ENCODE measurements at places on chromosomes 2 and 18.

- DNase-seq: no peak
These were observed 90.1 kb downstream of the LBH start for GRCh38 chr2:30321466-30321865.

- DNase-seq: no peak
These were observed 52.3 kb downstream of the TFCP2L1 start for GRCh38 chr2:121232626-121233265.

DNA sequence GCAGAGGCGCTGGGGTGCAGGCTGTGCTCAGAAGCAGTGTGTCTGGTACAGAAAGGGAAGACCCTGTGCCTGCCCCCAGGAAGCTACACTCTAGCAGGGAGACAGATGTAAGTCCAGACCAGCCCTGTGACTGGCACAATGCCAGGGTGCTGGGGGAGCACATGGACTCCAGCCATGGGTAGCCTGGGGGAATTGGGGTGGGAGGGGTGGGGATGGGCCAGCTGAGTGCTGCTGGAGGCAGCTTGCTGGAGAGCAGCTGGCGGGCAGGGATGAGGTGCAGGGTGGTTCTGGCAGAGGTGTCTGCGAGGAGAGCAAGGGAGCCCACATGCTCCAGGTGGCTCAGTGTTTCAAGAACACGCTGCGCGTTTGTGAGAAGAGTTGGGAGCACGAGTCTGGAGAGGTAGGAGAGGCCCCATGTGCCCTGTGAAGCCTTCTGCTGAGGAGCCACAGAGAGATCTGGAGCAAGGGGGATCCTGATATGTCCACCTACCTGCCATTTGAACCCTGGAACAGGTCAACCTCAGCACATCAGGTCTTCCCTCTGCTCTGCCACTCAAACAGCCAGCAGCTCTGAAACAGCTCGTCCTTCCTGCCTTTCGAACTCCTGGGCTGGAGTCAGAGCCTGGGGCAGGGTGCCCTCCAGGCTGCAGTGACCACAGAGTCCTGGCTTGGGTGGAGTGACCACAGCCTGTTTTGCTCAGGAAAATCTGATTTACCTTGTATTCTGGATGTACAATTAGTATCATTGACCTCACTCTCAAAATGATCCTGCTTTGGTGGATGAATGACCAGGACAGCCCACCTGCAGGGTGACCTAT, 15.1 kb downstream of the ALLC start:
- no peak for DNase-seq

DNA sequence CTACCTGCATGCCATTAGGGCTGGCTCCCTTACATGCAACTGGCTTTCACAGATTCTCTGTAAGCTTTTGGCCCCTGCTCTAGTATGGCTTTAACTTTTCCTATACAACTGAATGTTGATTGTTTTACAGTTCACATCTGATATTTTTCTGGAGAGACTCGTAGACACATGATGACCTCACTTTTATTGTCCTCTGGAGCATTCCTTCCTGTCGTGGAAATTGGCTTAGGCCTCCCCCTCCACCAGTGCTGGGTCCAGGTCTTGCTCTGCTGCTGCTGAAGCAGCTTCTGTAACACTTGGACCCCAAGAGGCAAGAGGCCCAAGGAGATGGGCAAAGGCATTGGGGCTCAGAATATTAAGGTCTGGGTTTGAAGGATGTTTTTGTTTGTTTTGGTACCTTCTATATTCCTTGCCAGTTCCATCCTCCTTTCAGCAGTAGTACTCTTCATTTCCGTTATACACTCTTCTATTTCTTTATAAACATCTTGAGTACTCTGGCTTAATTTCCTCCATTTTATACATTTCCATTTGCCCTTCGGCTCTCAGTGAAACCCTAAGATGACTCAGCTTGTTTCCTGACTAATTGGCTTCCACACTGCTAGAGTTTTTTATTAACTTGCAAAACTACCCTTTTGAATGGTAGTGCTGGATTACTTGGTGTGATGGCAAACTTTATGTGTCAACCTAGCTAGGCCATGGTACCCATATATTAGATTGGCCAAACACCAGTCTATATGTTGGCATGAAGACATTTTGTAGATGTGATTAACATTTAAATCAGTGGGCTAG, 219.8 kb downstream of the CDCA7 start:
- no peak for DNase-seq

- no peak for DNase-seq
These were observed 178.7 kb downstream of the PDE11A start for GRCh38 chr2:177893880-177894279.

- no peak for DNase-seq
These were observed 15.8 kb downstream of the C18orf63 start for GRCh38 chr18:74331404-74331803.

GRCh38 chr2:187541086-187542085, 12.8 kb downstream of the TFPI start:
- no peak for DNase-seq

DNA sequence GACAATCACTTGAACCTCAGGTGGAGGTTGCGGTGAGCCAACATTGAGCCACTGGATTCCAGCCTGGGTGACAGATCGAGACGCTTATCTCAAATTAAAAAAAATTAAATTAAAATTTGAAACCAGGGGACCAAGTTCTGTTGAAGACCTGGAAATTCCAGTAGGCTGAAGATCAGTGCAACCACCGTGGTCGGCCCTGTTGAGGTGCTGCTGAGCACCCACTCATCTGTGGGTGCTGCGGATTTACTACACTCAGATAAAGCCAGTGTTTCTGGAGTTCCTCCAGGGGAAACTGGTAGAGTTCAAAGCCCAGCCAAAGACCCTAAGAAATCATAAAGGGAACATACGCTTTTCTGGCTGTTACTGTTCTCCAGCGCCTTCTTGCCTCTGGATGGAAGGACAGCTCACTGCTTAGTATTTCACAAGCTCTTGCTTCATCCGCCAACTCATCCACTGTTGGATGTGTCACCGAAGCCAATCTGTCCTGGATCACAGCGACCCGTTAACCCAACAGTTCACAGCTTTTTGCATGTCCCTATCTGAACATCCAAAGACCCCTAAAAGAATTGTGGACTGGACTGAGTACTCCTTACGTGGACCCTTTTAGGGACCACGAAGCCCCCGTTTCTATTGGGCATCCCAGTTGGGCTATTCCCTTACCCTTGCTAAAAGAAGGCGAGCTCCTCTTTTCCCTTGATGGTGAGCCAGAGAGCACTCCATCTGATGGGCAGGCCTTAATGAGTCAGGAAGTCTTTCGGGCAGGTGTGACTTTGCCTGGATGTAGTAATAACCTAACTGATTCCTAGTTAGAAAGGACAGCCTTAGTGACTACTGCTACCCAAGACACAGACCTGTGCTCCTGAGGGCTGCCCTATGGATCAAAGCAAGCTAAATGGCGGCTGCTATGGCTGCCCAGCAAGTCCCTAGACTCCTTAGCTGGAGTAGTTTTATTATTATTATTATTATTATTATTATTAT, 6.0 kb upstream of the ALPP start:
- no peak for DNase-seq

- DNase-seq: no peak
These were observed 20.3 kb downstream of the KCNK3 start for GRCh38 chr2:26712486-26713465.

- peak; percentile 22 for DNase-seq
These were observed 60.3 kb upstream of the RPL31 start for GRCh38 chr2:100941646-100942240.

DNA sequence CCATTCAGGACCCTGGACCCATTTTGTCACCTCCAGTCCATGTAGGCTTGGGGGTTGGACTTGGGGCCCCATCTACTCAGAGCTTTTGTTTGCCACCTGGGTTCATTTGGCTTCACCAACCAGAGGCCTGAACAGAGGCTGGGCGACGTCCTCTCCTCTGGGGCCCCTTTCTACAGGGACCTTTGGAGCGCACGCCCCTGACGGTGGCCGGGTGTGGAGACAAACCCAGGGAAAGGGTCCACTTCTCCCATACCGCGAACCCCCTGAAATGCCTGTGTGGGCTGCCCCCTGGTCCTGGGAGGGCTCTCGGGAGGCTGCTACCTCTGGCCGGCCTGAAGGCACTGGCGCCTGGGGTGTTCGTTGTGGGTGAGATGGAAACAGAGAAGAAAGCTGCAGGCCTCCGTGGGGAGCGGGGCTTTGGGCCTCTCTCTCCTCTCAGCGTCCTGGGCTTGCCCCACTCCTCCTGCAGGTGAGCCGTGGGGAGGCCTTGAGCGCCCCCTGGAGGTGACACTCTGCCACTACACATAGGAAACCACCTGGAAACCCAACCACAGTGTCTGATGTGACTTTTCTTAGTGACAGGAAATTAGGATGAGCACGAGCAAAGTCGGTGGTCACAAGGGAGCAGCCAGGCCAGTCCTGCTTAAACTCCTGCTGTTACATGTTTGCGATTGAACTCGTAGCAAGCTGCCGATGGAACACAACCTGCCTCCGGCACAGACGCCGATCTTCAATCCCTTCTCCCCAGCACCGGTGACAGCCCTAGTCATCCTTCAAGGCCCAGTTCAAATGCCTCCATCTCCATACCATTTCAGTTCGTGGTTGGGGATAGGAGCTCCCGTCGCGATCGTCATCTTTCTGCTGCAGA, 12.0 kb upstream of the NTSR2 start:
- DNase-seq: no peak

- DNase-seq: no peak
These were observed 40.2 kb upstream of the LAMA1 start for GRCh38 chr18:7157760-7158159.

DNA sequence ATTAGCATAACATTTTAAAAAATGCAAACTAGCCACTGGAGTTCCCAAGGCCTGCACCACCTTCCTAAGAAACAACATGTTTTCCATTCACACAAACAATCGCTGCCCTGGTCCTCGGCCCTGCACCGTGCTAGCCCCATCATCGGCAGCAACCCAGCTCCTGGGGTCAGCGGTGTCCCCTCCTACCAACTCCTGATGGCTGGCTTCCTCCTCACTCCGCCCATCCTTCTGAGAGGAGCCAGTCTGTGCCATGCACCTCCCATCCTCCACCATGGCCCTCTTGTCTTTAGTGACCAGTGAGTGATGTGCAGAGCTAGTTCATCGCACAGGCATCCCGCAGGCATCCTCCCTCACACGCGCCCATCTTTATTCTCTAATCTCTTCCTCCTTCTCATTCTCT, 81.9 kb downstream of the LONRF2 start:
- no peak for DNase-seq

- DNase-seq: no peak
These were observed 39.2 kb downstream of the MYO7B start for GRCh38 chr2:127574656-127575055.

DNA sequence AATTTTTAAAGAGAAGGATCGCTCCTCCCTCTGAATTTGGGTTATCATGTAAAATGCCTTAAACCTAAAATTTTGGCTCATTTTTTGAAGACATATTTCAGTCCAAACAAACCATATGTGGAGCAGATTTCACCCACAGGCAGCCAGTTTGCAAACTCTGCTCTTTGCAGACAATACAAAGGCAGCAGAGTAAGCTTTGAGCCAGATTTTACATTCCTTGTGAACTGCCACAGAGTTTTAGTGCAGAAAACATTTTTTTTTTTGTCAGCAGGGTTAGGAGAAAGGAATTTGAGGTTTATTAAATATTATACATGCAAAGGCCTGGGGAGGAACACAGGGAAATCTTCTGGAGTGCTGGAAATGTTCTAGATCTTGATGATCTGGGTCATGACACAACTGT, 171.9 kb upstream of the FN1 start:
- no peak for DNase-seq

- no peak for DNase-seq
These were observed at the start of gene LDLRAD4 for GRCh38 chr18:13218368-13218991. LDLRAD4 (plus strand) TSS chr18:13218760.

DNA sequence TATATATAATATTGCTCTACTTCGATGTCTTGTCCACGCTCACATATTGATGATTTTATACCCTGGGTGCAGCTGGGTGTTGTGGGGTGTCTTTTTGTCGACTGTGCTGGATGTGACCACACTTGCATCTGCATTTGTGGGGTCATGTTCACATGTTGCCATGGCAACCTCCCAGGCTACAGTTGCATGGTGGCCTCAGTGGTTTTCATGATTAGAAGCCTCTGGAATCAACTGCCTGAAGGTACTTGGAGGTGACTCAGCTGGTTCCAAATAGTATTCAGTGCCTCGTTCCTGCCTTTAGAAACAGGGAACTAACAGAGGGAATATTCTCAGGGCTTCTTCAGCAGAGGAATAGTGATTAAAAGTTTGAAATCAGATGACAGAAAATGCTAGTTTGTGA, 166.3 kb upstream of the NYAP2 start:
- no peak for DNase-seq

DNA sequence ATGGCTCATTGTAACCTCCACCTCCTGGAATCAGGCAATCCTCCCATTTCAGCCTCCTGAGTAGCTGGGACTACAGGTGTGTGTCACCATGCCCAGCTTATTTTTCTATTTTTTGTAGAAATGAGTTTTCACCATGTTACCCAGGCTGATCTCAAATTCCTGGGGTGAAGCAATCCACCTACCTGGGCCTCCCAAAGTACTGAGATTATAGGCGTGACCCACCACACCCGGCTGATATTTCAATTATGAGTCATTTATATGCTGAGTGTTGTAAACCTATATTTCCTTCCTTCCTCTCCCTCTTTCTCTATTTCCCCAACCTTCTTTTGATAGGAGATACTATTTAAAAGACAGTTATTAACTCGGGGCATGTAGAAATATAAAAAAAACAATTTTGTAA, 469.6 kb upstream of the ID2 start:
- no peak for DNase-seq

DNA sequence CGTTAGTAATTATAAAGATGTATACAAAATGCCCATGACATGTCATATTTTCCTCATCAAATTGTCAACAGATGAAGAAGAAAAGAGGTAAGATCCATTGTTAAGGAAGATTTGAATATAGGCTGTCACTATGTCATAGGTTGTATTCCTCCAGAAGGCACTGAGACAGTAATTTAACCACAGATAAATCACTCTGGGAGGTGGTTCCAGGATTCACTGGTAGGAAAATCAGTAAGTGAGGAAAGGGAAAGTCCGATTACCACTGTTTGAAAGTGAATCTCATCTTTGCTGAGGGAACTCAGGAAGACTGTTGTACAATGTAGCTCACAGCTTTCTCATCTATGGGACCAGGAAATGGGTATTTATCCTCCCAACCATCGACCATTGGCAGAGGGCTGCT, 152.8 kb upstream of the TMEFF2 start:
- DNase-seq: no peak

GRCh38 chr2:172232708-172233396, 130.2 kb upstream of the DLX2 start:
- DNase-seq: no peak

GRCh38 chr18:54181856-54182602, 42.4 kb downstream of the MBD2 start:
- no peak for DNase-seq

DNA sequence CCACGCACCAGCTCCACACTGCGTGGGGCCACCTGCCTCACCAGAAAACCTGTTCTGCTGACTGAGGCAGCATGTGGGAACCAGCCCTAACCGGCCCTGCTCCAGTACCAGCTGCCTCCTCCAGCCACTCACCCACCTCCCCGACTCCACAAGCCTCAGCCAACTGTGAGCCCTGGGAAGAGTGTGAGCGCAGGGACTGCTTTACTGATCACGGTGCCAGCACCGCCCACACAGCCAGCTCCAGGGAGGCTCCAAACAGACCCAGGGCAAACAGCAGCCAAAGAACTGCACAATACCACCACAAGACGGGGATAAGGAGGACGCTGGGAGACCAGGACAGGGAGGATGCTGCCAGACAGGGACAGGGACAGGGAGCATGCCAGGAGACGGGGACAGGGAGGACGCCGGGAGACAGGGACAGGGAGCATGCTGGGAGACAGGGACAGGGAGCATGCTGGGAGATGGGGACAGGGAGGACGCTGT, 28.4 kb downstream of the EIPR1 start:
- peak; percentile 66 for DNase-seq

- no peak for DNase-seq
These were observed 16.1 kb downstream of the NCK2 start for GRCh38 chr2:105760639-105761337.
